GDM1 (cell line): ENCODE measurements at places on chromosomes 3 and 15.

- DNase-seq = no peak
Measured at GRCh38 chr3:189236352-189236751, 64.6 kb downstream of the TPRG1 start.

DNA sequence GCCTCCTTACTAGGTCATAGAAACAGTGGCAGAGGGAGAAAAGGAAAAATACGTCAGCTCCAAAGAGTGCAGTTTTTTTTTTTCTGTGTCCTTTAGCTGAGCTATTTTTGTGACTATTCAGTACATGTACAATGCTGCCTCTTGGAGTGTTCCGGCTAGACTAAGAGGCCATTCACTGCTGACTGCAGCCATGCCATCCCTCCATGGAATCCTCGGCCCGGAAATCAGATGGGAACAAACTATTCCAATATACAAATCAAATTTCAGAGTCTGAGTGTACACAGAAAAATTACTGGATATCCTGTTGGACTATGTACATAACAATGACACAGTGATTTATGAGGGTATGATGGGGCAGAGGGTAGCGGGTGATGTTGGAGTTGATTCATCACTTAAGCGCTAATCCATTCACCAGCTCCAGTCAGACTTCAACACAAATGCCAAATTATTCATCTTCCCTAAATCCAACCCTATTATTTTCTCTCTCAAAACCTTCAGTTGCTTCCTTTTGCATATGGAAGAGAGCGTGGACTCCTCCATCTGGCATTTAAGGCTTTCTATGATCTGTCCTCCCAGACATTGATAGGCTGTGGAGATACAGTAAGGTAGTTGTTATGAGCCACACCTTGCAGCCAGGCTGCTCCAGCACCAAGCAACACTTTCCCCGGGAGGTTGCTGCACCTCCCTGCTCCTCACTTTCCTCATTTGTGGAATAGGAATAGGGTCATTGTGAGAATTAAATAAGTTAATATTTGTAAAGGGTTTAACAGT lies 109.1 kb downstream of the LPP start:
- DNase-seq = no peak

- no peak for DNase-seq
Measured at GRCh38 chr3:196207833-196208607, 3.2 kb downstream of the ZDHHC19 start.

GRCh38 chr3:155231792-155232191 lies 61.7 kb downstream of the STRIT1 start:
- no peak for DNase-seq

DNA sequence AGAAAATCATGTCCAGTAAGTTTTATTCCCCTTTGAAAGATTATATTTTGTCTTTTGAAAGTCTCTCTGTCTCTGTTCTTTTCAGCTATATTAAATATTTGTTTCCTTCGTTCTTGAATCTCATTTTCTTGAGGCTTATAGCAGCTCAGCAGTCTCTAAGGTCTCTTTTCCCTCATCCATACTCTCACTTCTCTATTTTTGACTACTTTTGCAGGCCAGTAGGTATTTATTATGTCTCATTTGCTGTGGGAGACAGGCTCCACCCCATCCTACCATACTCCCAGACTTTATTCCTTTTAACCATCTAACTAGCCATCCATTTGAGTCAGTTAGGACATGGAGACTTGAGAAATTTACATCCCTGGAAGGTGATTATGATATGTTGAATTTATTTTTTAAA lies 71.0 kb downstream of the FILIP1L start:
- DNase-seq = no peak

GRCh38 chr3:112568642-112569041 lies 6.8 kb downstream of the SLC35A5 start:
- no peak for DNase-seq
